Fibroblast of skin of right biceps (primary cell): ENCODE measurements at places on chromosomes 5 and 9.

DNA sequence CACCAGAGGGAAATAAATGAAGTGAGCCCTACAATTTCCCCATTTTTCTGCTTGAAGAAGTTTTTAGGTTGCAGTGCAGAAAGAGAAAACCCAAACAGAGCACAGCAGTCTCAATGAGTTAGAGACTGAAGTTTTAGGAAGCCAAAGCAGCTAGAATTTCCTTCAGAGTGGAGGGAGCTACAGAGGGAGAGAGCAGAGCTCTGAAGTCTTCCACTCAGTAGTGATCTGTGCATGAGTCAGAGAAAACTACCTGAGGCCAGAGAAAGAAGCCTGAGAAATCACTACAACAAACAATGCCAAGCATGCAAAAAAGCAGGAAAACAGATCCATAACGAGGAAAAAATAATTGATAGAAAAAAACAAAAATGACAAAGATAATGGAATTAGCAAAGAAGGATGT, 17.9 kb upstream of the NDUFB6 start:
- no peak for DNase-seq

GRCh38 chr5:66198837-66199236, 54.7 kb downstream of the SREK1 start:
- DNase-seq, result no peak

GRCh38 chr5:123122273-123122672, 33.2 kb downstream of the PRDM6 start:
- no peak for DNase-seq

DNA sequence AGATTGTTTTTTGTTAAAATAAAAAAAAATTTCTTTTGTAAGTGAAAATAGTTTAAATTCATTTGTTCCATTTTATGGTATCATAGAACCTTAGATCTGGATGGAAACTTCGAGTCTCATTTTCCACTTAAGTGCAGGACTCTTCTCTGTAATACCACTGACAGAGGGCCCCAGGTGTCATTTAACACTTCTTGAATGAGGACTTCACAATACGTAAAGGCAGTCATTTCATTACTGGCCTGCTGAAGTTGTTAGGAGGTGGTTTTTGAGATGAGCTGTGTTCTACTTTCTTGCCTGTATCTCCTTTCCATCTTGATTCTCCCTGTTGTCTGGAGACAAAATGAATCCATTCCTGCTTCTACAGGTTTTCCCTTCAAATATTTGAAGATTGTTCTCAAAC, 455.3 kb downstream of the DMRT2 start:
- DNase-seq, result no peak

- peak; percentile 11 for DNase-seq
Measured at GRCh38 chr5:125835293-125836172, 587.7 kb upstream of the GRAMD2B start.

GRCh38 chr5:2009986-2010914, 127.5 kb upstream of the IRX4 start:
- DNase-seq, result no peak

DNA sequence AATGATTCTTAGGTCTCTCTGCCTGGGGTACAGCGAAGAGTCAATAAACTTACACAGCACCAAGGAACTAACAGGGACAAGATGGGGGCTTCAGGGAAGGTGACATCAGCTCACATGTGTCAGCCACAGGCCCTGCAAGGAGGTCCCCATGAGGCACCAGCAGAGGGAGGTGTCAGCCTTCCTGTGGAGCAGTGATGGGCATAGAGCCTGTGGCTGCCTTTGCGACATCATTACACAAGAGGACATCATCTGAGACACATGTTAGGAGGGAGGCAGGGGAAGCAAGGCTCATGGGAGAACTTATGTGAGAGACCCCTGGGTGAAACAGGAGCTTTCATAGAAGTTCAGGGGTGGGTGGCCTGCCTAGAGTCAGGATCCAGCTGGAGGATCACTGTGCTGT, 389.6 kb downstream of the SEMA5A start:
- peak; percentile 70 for DNase-seq

- peak; percentile 92 for DNase-seq
Measured at GRCh38 chr9:99368341-99369326, 146.6 kb downstream of the SEC61B start.

GRCh38 chr9:107218829-107219485, 64.1 kb upstream of the RAD23B start:
- no peak for DNase-seq

DNA sequence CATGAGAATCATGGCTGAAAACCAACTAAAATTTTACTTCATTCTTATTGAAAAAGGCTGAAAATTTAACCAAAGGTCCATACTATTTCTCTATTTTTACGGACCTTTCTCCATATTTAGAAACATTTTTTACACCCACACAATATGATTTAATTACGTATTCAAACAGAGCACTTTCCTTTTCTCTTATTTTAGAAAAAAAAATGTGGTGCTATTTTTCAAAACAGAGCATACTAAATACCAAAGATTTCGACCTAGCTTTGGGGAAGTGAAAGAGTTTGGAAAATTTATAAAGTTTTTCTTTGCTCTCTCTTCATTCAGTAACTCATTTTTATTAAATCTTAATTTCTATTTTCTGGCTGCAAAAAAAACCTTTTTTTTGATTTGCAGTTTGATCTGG, 38.1 kb downstream of the RNF145 start:
- no peak for DNase-seq

DNA sequence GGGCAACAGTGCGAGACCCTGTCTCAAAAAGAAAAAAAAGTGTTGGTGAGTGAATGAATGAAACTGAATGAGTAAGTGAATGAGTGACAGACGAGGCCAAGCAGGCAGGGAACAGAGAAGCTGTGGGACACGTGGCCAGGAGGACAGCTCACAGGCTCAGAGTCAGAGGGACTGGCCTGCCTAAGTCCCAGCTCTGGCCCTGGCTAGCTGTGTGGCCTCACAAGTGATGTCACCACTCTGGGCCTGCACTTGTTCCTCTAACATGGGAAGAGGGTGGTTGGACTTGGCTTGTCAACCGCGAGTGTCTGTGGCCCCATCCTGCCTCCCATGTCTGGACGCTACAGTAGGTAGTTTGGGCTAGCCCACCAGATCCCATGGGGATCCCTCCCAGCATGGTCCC, 4.7 kb upstream of the PLPP7 start:
- DNase-seq, result no peak

DNA sequence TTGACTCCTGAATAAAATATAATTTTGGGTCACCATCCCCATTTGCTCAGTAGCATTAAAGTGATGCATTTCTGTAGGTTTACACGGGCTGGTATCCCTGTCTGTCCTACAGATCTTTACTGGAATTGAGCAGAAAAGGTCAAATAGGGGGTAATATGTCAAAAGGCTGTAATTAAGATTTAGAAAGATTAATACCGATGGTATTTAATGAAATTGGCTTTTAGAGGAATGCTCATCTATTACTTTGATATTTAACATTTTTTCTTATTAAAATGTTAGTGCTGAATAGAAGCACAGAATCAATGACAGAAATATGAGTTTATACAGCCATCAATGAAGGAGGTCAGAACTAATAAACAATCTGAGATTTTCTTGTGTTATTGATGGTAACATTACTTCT, 1762.2 kb upstream of the WWC1 start:
- DNase-seq, result no peak

DNA sequence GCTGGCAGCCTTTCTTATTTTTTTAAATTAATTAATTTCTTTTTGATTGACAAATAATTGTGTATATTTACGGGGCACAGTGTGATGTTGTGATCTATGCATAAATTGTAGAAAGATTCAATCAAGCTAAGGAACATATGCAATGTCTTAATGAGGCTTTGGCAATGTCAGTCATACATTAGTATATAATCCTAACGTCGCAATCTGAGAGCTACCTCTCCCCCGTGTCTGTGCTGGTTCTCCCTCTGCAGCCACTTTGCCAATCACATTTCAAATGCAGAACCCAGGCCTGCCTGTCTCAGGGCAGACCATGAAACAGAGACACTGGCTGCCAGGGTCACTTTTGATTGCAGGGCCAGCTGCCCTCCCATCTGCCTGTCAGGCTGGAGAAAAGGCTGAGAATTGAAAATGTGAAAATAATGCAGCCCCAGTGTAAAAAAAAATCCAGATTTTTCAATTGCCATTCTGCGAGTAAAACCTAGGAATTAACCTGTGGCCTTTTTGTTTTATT, 56.3 kb downstream of the SLC24A2 start:
- DNase-seq, result no peak

DNA sequence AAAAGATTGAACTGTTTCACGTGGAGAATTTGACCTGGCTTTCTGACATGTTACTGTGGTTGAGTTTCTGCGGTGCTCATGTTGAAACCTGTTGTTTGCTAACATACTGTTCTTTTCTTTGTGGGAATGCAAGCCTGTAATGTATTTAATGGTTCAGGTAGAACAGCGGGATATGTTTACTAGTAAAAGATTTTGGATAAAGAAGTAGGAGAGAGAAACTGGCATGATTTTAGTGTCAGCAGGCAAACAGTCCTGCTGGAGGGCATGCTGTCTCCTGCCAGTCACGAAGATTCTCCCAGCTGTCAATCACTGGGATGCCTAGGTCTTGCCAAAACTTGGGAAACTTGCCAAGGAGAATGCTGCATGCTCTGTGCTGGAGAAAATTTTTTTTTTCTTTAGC, 263.5 kb downstream of the TAF11L14 start:
- DNase-seq, result no peak

DNA sequence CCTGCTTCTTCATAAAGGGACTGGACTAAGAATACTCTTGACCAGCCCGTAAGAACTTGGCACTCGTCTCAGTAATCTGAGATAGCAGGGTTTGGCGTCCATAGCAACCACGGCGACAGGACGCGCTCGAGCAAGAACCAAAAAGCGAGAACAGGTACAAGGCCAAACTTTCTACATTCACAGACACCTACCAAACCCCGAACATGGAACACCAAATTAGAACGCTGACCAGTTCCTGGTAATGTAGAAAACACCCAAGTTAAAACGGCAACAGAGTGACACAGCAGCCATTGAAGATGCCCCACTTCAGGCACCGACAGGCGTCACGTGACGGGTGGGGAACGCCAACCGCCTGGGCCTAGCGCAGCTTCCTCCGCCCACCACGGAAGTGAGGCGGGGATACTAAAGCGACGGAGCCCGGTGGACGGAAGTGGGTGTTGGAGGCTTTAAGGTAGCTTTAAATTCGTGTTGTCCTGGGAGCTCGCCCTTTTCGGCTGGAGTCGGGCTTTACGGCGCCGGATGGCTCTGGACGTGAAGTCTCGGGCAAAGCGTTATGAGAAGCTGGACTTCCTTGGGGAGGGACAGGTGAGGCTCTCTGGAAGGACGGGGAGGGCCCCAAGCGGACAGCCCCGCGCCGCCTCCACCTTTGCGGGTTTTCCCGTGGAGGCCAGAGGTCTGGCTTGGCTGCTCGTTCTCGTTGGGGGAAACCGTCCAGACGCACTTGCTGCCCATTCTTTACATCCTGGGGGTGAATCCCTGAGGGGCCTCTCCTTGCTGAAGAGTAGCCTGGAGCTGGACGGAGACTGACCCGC, at the start of gene CDK7:
CDK7 (plus strand) TSS at position 430 of the 812 bp plus-strand sequence; CDS start at position 520, 90 bp downstream.
- peak; percentile 90 for DNase-seq

- peak; percentile 34 for DNase-seq
Measured at GRCh38 chr9:35540315-35540714, 50.4 kb downstream of the RUSC2 start.

- no peak for DNase-seq
Measured at GRCh38 chr9:14027116-14027800, 286.7 kb downstream of the NFIB start.
